Sigmoid colon (tissue), 7 donors: ENCODE measurements at places on chromosomes 11 and 22. TPM values are rescaled to one million over a fixed set of nuclear protein-coding genes. Genes with fewer than 3 reads are reported as not detected.

The TREH gene
- not detected for total RNA-seq

DNA sequence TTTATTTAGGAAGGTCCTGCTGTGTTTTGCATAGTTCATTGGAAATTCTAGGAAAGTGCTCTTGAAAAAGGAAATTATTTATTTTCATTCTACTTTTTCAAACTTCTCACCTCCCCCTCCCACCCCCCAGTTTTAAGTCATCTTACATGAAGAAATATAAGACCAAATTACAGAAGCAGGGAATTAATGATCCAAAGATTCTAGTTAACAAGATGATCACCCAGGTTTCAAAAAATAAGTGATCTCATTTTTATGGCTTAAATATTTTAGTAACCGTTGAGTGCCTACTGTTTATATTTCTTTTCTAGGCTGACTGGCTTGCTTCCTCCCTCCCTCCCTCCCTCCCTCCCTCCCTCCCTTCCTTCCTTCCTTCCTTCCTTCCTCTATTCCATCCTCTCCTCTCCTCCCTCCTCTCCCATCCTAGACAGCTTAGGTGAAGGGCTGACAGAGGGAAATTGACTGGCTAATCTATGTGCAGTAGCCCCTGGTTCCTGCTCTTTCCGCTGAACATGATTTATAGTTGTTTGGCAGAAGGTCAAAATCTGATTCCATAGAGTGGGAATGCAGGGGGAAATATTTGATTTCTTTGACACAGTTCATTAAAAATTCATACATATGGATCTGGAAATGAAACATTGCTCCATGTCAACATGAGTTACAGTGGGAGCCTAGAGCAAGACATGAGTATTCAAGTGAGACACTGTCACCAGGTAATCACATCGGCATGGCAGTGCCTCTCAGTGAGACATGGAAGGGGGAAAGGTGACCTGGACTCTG lies 123.4 kb downstream of the COMMD9 start:
- no peak for DNase-seq

GRCh38 chr11:14634813-14635212 lies 8.8 kb upstream of the PDE3B start:
- DNase-seq = no peak

DNA sequence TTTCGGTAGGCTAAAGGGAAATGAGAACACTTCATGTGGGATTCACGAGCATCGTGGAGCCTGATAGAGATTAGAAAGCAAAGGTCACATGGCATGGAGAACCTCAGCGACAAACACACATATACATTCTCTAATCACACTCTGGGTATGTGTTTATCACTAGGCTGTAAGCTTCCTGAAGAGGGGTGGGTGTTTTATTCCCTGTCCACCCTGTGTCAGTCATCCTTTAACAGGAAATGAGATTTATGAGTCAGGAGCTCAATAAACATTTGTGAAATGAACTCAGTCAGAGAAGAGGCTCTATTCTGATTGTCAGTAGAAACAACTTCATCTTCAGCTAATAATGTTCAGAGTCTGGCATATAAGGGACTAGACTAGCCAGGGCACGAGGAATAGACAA lies 71.7 kb upstream of the EIF3M start:
- no peak for DNase-seq

The SAC3D1 gene
- 15.1 TPM for total RNA-seq
